ENCODE measurements at places on chromosomes 12 and 14.
A peak's percentile ranks its signal among the peaks of the same experiment; 100 is the strongest.

GRCh38 chr14:55843718-55844403 lies 263.9 kb downstream of the KTN1 start:
- DNase-seq = no peak

GRCh38 chr14:102819176-102819628 lies 42.0 kb downstream of the TRAF3 start:
- DNase-seq = no peak

GRCh38 chr12:30111719-30112118 lies 328.0 kb upstream of the TMTC1 start:
- no peak for DNase-seq

DNA sequence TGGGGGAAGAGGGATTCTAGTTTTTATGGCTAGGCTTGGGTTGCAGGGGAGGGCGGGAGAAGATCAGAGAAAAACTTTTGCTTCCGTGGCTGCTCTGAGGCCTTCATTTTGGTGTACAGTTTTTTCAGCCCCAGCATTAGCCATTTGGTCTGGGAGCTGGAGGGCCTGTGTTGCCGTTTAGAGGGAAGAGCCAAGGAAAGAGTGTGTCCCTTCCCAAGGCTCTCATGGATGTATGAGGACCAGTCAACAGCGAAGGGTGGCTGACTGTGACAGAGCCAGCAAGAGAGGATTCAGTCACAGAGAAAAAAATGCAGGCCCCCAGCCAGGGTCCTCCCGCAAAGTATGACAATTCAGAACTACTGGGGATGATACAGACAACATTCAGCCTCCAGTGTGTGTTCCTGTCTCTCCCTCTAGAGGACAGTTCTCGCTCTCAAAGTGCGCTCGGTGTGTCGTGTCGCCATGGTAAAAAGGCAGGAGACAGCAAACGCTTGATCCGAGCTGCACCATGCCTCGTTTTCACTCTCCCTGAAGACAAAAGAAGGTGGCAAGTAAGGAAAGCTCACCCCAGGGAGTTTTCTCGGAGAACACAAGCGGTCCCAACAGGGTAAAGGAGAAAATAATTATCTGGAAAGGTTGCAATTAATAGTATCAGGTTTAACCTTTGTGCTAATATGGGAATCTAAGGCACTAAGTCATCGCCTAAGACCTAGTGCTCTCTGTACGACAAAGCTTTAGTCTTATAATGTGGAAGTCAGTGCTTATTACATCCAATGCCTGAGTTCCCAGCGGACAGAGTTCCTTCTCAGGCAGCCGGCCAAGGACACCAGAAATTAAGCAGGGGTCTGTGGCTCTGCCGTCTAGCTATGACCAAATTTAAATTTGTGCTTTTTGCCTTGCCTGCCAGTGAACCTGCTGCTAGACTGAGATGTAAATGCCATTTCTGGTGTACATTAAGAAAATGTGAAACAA lies 157.3 kb upstream of the PLXNC1 start:
- no peak for DNase-seq

DNA sequence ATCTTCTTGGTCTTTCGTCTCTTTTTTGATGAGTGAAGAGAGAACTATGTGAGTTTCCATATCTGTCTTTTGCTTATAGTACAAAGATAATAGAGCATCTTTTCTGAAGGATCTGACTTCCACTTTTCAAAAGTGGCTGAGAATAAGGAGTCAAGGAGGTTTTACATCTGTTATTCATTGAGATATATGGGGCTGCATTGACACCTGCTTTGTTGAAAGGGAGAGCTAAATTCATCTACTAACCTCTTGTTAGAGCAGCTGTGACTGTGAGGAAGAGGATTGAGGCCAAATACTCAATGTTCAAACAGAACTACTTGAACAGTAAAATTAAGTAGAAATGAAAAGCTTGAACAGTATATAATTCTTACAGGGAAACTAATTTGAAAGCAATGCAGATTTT lies 130.2 kb upstream of the ATP2B1 start:
- no peak for DNase-seq

GRCh38 chr14:101361451-101362433 lies 199.6 kb upstream of the DIO3 start:
- DNase-seq = no peak

GRCh38 chr14:90523544-90523943 lies 126.7 kb downstream of the CALM1 start:
- no peak for DNase-seq

GRCh38 chr12:66066137-66066928 lies 64.2 kb downstream of the LLPH start:
- DNase-seq = peak; percentile 36

DNA sequence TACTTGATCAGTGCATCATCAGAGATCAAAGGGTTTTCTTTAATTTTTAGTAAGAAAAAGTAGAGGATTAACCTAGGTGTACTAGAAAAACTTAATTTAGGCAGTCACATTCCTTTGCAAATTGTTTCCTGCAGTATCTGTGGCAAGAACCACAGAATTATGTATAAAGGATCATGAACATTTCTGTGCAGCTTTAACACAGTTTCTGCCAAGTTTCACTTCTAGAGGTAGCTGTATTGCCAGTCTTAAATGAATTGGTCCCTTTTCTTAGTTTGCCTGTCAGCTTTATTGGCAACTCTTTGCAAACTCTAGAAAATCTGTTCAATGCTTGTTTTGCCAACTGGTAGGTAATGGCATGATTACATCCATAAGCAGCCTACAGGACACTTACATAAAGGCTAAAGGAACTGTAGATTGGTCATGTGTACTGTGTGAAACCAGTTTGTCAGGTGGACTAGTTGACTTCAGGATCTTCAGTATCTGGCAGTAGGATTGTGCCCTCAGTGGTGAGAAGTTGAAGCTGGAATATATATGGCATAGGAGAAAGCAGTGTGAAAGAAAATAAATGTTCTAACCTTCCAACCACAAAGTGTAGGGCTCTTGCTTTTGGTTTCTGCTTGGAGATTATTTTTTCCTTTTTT lies 75.9 kb downstream of the TTLL5 start:
- no peak for DNase-seq

- no peak for DNase-seq
Measured at GRCh38 chr14:67411820-67412421, at the start of gene PLEK2. TSS of gene PLEK2 (minus strand) at chr14:67412165. CDS start at chr14:67412059, 106 bp downstream.

DNA sequence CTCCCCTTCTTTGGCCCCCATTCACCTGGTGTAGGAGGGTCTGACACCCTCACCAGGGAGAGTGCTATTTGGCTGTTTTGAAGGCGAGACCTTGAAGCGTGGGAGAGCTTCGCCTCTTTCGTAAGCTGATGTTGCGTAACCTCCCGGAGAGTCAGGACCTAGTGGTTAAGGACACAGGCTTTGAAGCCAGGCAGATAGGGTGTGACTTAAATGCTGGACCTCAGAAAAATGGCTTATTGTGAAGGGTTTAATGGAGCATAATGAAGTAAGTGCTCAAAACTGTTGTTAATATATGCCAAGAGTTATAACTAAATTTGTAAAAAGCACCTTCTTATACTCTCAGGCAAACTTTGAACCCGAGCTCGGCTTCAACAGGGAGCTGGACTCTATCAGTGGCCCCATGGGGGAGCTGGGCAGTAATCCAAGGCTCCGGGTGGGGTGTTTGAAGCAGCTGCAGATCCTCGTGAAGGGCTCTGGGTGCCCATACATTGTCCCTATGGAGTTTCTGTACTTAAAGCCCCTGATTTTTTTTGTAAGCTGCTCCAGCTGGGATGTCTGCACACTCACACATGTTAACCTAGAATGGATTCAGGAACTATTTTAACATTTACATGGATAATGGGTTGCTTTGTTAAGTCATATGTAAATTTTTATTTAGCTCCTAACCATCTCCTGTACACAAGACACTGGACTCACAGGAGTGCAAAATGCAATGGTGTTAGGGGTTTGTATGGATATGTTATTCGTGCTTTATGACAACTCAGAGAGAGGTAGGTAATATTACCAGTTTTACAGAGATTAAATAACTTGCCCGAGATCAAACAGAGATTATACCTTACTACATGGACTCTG lies 26.0 kb downstream of the PPFIBP1 start:
- DNase-seq = no peak

DNA sequence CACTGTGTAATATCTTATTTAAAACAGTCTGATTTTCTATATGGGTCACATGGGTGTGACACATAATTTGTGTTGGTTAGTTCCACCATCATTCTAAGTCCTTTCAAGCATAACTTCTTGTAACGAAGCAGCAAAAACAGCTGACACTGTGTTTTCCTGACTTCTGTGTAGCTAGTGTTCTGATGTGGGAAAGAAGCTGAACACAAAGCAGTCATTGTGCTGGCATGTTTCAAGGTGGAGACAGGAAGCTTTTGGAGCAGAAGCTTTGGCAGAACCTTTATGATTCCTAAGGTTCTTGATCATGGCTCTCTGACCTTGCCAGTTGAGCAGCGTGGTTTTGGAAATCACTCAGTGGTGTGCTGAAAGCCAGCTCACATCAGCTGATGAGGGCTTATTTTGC lies 351.7 kb upstream of the MDGA2 start:
- DNase-seq = no peak

- DNase-seq = no peak
Measured at GRCh38 chr14:81765651-81766275, 232.1 kb upstream of the SEL1L start.

All from KG1 (cell line).